H9 (cell line): ENCODE measurements at places on chromosomes 4 and X. TPM values are rescaled to one million over a fixed set of nuclear protein-coding genes. Genes with fewer than 3 reads are reported as not detected.

DNA sequence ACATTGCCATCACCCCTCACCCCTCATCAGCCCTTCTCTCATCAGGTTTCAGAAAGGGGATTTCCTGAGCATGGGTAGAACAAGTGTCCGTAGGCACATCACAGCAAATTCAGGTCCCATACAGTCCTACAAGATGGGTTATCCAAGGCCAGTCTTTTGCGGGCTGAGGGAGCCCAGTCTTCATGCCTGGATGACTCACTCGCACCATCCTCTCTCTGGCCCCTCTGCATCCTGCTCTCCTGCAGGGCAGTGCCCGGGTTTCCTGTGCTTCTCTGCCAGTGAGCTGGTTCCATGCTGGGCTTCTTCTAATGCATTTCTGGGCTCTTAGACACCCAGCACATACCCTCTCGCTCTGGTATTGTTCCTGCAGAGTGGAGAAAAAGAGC, 7.3 kb upstream of the INTS6L start:
- H3K4me1 ChIP-seq = no peaks in the 10 kb centered on the region
- DNase-seq = no peak
- no peak overlapping the region for H3K27ac ChIP-seq
- H3K27me3 ChIP-seq = no peaks in the 10 kb centered on the region
- no peaks in the 10 kb centered on the region for H3K36me3 ChIP-seq
- H3K4me3 ChIP-seq = no peak overlapping the region

The NAP1L2 gene
- total RNA-seq = 12.2 and 12.8 TPM in 2 replicates

DNA sequence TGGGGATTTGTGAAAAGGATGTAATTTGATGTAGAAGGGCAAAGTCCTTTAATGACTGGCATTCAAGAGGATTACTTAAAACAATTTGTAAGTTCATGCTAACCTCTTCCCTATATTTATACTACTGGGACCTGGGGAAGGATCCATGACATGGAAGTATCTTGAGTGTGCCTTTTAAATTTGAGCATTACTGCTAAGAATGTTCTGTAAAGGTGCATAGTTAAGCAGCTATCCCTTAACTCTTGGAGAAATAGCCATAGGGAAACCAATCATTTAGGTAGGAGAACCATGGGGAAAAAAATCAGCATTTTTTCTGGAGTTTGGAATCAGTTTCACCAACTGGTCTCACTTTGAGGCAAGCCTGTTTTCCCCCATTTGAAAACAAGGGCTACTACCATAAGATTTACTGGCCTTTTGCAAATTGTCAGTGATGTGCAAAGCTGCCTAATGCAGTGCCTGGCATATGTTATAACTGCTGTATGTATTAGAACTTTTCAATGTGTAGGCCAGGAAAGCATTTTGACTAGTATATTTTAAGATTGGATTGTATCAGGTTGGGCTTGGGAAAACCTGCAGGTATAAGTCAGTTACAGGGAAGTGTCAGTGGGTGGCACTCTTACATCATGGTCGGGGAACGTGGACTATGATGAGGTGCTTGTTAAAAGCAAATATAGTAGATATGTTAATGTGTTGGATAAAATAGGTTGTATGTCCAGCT, 72.1 kb downstream of the PRSS12 start:
- peak overlapping the region; percentile 85 for H3K4me3 ChIP-seq
- peak overlapping the region; percentile 70 for H3K27ac ChIP-seq
- H3K36me3 ChIP-seq = peaks cover 21% of the 10 kb centered on the region
- H3K4me1 ChIP-seq = no peaks in the 10 kb centered on the region
- DNase-seq = peak; percentile 54

- peaks cover 9% of the 10 kb centered on the region for H3K4me1 ChIP-seq
- no peak overlapping the region for H3K4me3 ChIP-seq
- no peak for DNase-seq
- no peaks in the 10 kb centered on the region for H3K27me3 ChIP-seq
Measured at GRCh38 chr4:40311811-40312346, 23.3 kb upstream of the CHRNA9 start.

- H3K4me3 ChIP-seq = no peak overlapping the region
- no peak for DNase-seq
- peaks cover 22% of the 10 kb centered on the region for H3K36me3 ChIP-seq
- no peak overlapping the region for H3K27ac ChIP-seq
- no peaks in the 10 kb centered on the region; the same call in 1 of the 2 replicates for H3K27me3 ChIP-seq
Measured at GRCh38 chr4:7019367-7019766, 23.8 kb upstream of the TADA2B start.

- peaks cover 2% of the 10 kb centered on the region; the same call in 1 of the 2 replicates for H3K4me1 ChIP-seq
- no peak for DNase-seq
- no peak overlapping the region for H3K27ac ChIP-seq
- no peak overlapping the region for H3K4me3 ChIP-seq
Measured at GRCh38 chr4:77123411-77123810, 33.6 kb upstream of the CCNG2 start.

DNA sequence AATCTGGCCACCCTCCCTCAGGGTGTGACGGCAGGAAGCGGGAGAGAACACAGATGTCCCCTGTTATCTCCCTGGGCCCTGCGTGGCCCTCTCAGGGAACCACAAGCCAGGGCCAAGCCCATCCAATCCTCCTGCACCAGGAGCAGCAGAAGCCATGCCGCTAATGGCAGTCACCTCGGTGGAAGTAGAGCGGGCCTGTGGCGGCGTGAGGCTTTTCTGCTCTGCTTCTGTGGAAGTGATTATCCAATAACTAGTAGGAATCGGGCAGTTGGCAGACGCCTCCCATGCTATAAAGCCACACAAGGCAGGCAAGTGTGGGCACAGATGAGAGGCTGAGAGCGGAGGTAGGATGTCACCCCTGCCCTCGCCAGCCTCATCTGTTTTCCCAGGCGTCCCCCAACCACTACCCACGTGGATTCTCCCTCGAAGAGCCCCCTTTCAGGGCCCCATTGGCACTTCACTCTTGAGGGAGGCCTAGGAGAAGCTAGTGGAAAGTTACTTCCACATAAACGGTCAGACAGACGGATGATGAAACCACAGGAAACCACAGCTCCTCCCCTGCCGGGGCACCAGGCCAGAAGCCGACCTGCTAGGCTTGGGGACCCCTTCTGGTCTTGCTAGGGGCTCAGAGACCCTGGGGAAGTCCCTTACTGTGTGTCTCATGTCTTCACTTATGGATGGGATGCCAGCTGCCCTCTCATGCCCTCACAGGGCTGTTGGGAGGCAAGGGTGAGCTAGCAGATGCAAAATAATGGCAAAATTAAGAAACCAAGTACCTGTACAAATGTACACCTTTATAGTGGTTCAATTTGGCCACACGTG, 18.8 kb upstream of the TMSB4X start:
- H3K4me1 ChIP-seq = peaks cover 2% of the 10 kb centered on the region; the same call in 1 of the 2 replicates
- no peaks in the 10 kb centered on the region for H3K27me3 ChIP-seq
- DNase-seq = no peak
- H3K36me3 ChIP-seq = peaks cover 5% of the 10 kb centered on the region; the same call in 1 of the 2 replicates
- no peak overlapping the region for H3K4me3 ChIP-seq
- peak overlapping the region; percentile 26 for H3K27ac ChIP-seq

The UCP1 gene
- total RNA-seq = not detected in 2 replicates

The PROM1 gene
- 95.0 and 98.3 TPM in 2 replicates for total RNA-seq

DNA sequence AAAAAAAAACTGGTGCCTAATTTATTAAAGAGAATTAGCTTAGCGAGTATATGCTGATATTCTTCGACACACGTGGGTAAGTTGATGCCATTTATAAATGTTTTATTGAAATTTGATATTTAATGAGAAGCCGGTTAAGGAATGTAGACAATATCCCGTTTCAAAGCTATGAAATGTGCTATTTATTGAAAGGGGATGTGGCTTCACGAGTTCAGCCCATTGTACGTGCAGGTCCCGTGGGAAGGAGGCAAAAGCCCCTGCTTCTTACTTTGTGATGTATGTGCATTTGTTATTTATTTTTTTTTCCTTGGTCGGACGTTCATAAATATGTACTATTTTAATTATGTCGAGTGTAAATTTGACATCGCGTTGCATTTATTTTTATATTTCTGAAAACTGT, 20.2 kb downstream of the SHOX start:
- no peak overlapping the region for H3K4me3 ChIP-seq
- DNase-seq = no peak
- no peaks in the 10 kb centered on the region for H3K4me1 ChIP-seq
- H3K36me3 ChIP-seq = no peaks in the 10 kb centered on the region

GRCh38 chr4:106048250-106048971, 153.1 kb downstream of the NPNT start:
- H3K4me3 ChIP-seq = no peak overlapping the region
- H3K27ac ChIP-seq = no peak overlapping the region
- H3K27me3 ChIP-seq = no peaks in the 10 kb centered on the region
- H3K4me1 ChIP-seq = no peaks in the 10 kb centered on the region
- no peaks in the 10 kb centered on the region; the same call in 1 of the 2 replicates for H3K36me3 ChIP-seq

DNA sequence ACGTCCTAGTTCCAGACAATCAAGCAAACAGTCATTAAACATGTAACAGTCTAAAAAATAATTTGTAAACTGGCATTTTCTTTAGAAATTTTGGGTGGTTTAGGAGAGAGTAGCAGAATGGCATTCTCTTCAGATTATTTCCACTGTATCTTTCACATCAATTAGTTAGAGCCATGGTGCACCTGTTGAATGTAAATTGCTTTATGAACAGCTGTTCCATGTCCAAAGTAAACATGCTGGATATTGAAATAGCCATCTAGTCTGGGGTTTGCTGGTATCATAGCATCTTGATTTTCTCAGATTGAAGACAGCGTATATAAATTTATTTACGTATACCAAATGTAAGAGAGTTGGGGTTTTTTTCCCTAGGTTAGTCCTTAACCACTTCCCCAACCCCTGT, 143.6 kb downstream of the RCHY1 start:
- no peak for DNase-seq
- no peaks in the 10 kb centered on the region for H3K36me3 ChIP-seq
- H3K27me3 ChIP-seq = no peaks in the 10 kb centered on the region
- H3K27ac ChIP-seq = no peak overlapping the region
- H3K4me1 ChIP-seq = no peaks in the 10 kb centered on the region
- H3K4me3 ChIP-seq = no peak overlapping the region

DNA sequence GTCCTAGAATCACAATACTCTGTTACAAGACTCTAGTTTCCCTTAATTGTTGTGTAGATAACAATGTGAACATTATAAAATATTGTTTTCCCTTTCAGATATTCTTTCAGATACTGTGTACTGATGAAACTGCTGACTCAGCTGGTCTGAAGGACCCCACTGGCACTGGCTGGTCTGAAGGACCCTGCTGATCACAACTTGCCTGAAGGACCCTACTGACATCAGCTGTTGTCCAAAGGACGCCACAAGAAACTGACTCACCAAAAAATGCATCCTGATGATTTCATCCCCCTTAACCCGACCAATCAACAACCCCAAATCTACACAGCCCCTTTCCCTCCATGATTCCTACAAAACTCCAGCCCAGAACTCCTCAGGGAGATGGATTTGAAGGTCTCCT, 258.8 kb upstream of the GNPDA2 start:
- H3K4me3 ChIP-seq = no peak overlapping the region
- no peaks in the 10 kb centered on the region for H3K36me3 ChIP-seq
- DNase-seq = no peak
- no peaks in the 10 kb centered on the region for H3K27me3 ChIP-seq
- H3K27ac ChIP-seq = no peak overlapping the region

DNA sequence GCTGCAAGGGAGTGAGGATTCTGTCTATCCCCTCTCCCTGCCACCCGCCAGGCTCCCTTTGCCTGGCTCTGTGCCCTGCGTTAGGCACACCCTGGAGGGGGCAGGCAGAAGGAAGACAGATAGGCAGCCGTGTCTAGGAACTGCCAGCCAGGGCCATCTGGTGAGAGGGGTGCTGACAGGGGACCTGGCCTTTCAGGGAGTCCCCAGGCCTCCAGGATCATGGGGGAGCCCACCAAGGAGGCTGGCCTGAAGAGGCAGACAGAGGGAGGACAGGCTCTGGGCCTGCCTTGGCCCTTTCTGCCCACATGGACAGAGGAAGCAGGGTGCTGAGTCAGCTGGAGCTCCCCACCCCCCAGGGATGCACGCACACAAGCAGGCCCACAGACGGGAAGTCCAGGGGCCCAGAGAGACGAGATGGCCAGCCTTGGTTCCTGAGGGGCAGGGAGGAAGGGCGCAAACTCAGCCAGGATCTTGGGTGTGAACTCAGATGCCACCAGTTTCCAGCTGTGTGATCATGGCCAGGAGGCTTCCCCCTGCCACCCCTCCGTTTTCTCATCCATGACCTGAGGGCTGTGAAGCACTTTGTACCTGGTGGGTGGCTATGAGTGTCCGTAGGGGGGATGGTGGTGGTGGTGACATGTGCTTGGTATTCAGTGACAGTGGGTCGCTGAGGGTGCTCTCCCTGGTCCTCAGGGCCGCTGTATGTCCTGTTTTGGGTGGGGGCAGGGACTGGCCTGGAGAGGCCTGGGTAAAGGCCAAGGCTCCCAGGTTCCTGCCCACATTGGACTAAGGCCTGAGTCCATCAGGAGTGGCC, 1.8 kb downstream of the SH3BP2 start:
- no peaks in the 10 kb centered on the region for H3K36me3 ChIP-seq
- H3K4me3 ChIP-seq = peak overlapping the region; percentile 67; the same call in 1 of the 2 replicates

The TKTL2 gene
- not detected in 2 replicates for total RNA-seq

The FMR1 gene
- 39.2 and 44.6 TPM in 2 replicates for total RNA-seq

DNA sequence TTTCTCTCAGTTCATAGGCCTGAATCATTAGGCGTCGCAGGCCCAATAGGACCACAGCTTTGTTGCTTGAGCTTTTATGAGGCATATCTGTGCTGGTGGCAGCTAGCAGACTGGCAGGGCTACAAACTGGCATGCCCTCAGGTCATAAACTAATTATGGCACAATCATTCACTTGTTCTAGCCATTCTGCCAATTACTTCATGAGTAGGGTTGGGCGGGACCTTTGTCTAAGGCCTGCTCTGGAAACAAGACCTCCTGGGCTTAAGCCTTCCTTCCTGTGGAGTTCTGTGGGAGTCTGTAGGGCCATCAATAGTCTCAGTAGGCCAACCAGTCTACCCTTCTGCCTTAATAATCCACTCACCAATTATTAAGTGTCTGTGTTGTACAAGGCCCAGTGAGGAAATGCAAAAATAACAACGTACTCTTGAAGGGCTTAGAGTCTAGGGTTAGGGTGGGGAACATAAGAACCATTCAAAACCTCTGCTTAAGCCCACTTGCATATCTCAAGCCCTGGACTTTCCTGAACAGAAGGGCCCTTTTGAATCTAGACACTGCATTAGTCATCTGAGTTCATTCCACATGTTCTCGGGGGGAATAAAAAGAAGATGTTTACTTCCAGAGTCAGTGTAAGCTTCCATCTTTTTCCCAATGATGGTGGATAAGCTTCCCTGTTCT, 44.5 kb downstream of the SHROOM4 start:
- peaks cover 4% of the 10 kb centered on the region; the same call in 1 of the 2 replicates for H3K4me1 ChIP-seq
- H3K27me3 ChIP-seq = no peaks in the 10 kb centered on the region
- no peak overlapping the region for H3K27ac ChIP-seq
- H3K4me3 ChIP-seq = no peak overlapping the region

DNA sequence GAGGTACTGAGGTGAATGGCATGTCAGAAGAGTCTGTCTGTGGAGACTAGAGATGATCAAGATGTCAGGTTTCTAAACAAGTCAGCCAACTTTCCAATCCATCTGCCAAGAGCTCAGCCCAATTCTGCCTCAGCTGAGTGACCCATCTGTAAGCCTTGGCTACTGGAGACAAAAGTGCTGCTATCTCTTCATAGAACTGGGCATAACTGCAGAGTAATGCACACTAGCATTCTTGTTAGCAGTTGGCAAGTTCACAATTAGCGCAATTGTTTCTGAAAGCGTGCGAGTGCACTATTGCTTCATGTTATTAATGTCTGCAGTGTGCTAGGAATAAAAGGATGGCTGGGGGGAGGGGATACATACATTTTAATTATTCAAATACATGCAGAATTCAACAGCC, 32.9 kb upstream of the SH3D19 start:
- no peaks in the 10 kb centered on the region for H3K27me3 ChIP-seq
- no peak for DNase-seq
- no peaks in the 10 kb centered on the region for H3K4me1 ChIP-seq
- H3K4me3 ChIP-seq = no peak overlapping the region
- no peaks in the 10 kb centered on the region; the same call in 2 of the 3 replicates for H3K36me3 ChIP-seq

- H3K36me3 ChIP-seq = no peaks in the 10 kb centered on the region
- peaks cover 7% of the 10 kb centered on the region for H3K4me1 ChIP-seq
- no peak overlapping the region for H3K27ac ChIP-seq
- H3K27me3 ChIP-seq = no peaks in the 10 kb centered on the region
- no peak for DNase-seq
- no peak overlapping the region for H3K4me3 ChIP-seq
Measured at GRCh38 chrX:3143043-3143799, 102.0 kb downstream of the ARSF start.
